ENCODE measurements at places on chromosomes 11 and 22.

GRCh38 chr22:29155966-29156365 lies 49.7 kb upstream of the EMID1 start:
- DNase-seq, result no peak

DNA sequence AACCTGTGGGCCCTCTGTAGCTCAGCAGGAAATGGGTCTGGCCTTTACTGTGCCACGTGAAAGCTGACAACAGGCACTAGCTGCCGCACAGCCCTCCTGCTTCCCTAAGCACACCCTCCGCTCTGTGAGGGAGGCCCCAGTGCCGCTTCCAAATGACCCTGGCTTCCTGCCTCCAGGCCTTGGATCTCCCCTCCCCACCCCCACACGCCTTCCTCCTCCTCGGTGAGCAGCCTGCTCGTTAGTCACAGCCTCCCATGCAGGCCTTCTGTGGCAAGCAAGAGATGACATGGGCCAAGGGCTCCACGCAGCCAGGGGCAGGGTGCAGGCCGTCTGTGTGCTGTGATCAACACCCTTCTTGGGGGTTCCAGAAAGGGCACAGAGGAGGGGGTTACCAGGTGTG lies 15.3 kb upstream of the RASL10A start:
- DNase-seq, result no peak

DNA sequence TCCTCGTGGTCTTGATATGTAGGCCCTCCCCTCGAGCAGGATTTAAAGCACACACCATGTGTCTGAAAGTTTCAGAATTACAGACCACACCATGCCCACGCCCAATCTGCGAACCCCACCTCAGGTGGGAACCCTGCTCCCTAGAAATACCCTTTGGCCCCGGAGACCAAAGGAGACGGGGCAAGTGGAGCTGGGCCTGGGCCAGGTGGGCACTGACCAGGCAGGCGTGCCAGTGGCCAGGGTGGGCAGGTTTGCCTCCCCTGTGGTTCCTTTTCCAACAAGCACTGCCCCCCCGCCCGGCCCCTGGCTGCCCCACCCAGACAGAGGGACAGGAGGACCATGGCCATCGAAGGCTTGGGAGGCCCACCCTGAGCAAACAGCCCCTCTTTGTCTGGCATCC lies 400.4 kb downstream of the TBC1D22A start:
- no peak for DNase-seq

DNA sequence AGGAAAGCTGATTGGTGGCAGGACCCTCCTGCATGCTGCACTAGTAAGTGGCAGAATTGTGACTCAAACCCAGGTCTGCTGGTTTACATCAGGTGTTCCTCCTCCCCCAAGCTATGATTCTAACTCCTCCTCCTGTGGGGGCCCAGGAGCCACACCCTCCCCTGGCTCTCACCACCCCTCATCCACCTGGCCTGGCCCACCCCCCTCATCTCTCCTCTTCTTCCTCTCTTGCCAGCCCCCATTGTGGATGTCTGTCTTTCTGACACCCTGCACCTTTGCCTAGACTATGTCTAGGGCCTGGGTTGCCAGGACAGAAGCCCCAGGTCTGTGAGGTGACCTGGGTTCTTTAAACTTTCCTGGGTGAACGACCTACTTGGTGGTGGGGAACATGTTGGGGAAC lies 59.9 kb downstream of the GRIK4 start:
- DNase-seq, result no peak

DNA sequence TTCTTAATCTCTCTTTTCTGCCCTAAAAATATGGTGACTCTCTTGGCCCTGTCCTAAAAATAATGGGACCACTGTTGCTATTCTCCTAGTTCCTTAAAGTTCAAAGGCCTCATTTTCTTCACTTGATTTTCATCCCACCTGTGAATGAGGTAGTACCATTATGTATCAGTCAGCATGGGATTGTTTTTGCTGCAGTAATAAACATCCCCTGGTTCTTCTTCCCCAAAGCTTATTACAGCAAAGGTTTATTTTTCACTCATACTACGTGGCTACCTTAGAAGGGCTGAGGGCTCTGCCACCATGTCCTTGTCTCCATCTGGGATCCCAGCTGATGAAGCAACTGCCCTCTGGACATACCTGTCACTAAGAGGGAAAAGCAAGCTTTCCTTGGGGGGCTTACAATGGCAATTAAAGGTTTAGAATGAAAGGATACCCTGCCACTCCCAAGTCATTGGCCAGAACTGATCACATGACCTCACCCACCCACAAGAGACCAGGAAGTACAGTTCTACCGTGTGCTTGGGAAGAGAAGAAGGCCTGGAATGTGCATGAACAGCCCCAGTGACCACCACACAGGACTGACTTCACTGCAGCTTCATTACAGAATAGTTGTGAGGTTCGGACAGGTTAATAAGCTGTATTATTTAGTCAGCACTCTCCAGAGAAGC lies 7.8 kb downstream of the TTC38 start:
- DNase-seq, result no peak

DNA sequence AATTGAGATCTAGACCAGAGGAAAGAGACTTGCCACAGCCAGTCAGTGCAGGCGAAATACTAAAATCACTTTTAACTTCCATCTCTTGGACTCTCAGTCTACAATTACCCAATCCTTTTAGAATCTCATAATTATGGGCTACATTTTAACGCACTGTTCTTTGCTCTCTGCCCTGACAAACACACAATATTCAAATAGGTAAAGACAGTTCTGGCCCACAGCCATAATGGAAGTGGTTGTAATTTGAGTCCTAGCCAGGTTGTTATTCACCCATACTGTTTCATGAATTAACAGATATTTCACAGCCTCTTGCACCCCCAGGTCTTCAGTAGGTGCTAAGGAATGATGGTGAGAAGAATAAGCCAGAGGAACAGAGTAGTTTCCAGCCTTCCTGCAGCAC lies 830 bp downstream of the C11orf97 start:
- DNase-seq, result no peak

DNA sequence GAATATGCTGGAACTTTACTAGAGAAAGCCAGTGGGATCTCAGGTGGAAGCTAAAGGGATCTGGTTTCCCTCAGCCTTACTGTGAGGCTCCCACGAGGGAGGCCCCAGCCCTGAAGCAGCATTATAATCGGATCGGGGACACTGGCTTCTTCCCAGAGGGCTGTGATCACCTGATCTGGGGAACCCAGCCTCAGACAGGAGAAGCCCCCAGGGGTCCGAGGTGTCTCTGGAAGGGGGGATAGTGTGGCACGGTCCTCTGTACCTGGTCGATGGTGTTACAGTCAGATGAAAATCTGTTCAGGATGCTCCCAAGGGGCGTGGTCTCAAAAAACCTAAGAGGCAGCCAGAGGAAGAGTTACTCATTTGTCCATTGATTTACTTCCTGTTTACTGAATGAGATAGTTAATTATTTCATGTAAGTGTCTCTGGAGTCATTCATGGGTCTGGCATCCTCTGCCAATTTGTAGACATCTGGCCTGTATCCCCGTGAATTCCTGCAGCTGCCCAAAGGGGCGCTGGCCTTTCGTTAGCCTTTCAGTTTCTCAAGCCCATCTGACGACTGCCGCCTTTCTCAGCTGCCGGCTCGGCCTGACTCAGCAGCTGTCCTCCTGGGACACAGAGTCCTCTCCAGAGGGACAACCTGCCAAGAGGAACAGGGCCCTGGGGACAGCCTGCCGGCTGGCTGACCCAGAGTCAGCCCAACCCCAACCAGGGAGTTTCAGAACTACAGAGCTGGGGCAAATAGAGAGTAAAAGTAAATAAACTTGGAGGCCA lies 17.0 kb upstream of the KCNJ11 start:
- DNase-seq, result no peak

DNA sequence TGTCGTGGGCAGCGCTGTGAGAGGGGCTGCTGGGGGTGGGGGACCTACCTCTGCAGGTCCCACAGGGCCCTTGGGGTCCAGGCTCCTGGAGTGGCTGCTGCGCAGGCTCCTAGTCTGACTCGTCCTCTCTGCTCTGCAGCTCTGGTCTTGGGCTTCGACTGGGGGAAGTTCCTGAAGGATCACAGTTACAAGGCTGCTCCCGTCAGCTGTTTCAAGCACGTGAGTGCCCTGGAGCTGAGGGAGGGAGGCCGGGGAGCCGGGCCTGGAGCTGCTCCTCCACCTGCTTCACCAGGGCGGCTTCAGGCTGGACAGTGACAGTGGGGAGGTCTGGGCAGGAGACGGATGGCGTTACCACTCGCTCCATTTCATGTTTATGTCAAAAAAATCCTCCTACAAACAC lies 11.9 kb downstream of the L3MBTL2 start:
- no peak for DNase-seq

DNA sequence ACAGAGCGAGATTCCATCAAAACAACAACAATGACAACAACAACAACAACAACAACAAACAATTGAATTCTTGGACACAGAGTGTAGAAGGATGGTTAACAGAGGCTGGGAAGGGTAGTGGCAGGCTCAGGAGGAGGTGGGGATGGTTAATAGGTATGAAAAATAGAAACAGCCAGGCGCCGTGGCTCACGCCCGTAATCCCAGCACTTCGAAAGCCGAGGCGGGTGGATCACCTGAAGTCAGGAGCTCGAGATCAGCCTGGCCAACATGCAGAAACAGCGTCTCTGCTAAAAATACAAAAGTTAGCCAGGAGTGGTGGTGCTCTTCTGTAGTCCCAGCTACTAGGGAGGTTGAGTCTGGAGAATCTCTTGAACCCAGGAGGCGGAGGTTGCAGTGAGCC lies 122.9 kb upstream of the GRIA4 start:
- DNase-seq, result no peak

DNA sequence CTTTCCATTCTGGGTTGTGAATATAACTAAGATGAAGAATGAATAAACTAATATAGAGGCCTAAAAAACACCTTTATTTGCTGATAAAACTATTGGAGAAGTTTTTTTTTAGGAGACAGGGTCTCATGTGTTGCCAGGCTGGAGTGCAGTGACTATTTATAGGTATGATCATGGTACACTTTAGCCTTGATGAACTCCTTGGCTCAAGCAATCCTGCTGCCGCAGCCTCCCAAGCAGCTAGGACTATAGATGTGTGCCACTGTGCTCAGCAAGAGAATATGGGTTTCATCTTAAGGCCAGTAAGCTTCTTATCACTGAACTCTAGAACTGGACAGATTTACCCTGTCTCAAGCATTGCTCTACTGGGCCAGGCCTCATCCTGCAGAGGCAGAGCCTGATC lies 26.6 kb downstream of the CCDC90B start:
- no peak for DNase-seq

- DNase-seq, result no peak
Observed at GRCh38 chr11:31768749-31769640, 42.1 kb downstream of the PAX6 start.

- DNase-seq, result no peak
Observed at GRCh38 chr11:120854988-120855387, 168.9 kb upstream of the TBCEL start.

DNA sequence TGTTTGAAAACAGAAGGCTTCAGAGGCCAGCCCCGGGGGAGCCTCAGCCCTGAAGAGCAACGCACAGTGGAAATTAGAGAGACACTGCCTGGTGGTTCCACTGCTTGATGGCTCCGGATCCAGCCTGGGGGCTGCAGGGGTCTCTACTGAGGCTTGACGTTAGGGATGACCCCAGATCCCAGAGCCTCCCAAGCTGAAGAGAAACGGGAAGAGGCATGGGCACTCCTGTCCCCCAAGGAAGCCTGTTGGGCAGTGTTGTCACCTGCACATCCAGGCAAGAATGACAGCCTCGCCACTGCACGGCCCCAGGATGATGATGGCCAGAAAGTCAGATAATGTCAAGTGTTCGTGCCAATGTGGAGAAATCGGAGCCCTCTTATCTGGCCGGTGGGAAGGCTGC lies 56.8 kb upstream of the FGF3 start:
- no peak for DNase-seq

- no peak for DNase-seq
Observed at GRCh38 chr11:70077411-70078094, 564 bp upstream of the ANO1 start.

DNA sequence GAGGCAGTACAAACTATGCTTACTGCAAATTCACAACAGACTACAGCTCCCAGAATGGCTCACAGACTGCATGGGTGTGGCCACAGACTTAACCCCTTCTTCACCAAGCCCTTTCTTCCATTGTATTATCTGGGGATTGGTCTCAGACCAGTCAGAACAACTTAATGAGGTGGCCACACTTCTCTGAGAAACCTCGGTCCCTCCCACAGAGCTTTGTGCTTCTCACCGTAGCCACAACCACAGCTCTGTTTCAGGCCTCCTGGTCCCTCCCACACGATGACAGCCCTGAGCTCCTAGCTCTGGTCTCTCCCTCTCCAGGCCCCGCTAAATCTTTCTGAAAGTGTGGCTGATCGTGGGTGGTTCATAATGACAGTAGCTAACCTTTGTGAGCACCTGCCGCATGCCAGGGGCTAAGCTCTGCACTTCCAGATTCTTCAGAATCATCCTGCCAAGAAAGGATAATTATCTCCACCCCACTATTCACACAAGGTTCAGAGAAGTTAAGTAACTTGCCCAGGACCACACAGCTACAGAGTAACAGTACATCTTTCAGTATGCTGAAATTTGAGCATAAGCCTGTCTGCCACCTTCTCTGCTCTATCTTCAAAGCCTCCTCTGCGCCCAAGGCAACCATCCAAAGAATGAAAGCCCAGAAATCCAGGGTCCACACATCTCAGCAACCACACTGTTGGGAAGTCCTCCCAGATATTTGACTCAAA lies 5.4 kb downstream of the PDE2A start:
- no peak for DNase-seq

- no peak for DNase-seq
Observed at GRCh38 chr11:2411446-2412305, 11.1 kb downstream of the TSSC4 start.

- no peak for DNase-seq
Observed at GRCh38 chr22:37219533-37219932, 7.3 kb upstream of the SSTR3 start.

GRCh38 chr11:3920148-3920852 lies 64.8 kb downstream of the STIM1 start:
- peak; percentile 88 for DNase-seq

DNA sequence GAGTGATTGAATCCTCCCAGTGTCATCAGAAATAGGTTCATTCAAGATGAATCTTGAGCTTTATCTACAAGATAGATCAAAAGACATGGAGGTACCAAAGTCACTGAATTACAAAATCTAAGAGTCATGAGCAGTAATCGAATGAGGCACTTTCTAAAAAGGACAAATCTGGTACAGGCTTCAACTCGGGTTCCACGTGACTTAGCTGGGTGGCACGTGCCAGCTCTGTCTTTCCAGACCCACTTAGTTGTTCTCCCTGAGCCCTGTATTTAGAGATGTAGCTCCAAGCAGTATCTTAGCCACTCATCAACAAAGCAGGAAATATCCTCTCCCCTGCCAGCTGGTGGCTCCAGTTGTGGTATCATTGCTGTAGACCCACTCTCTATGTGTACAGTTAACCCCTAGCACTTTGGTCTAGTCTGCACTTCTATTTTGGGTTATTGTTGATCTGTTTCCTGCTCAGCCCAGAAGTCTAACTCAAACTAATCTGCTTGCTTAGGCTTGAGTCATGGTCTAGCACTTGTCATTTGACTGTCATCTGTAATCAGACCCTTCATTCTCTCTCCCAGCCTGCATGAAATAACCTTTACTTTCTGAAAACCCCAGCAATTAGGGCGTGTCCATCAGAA lies 528.7 kb downstream of the ETS1 start:
- peak; percentile 21 for DNase-seq

GRCh38 chr11:16204261-16204660 lies 152.1 kb downstream of the SOX6 start:
- no peak for DNase-seq
